ENCODE measurements at places on chromosomes 5 and 9.

- no peak for DNase-seq
Observed at GRCh38 chr5:14251733-14252132, 108.6 kb downstream of the TRIO start.

GRCh38 chr9:99748266-99748665 lies 73.4 kb upstream of the NR4A3 start:
- peak; percentile 58 for DNase-seq

DNA sequence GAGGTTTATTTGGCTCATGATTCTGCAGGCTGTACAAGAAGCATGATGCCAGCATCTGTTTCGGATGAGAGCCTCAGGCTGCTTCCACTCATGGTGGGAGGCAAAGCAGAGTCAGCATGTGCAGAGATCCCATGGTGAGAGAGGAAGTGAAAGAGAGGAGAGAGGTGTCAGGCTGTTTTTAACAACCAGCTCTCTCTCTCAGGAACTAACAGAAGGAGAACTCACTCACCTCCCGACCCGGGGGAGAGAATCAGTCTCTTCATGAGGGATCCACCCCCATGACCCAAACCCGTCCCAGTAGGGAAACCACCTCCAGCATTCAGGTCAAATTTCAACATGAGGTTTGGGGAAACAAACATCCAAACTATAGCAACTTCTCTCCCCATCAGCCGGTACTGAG lies 187.7 kb downstream of the ENC1 start:
- no peak for DNase-seq

- DNase-seq: no peak
Observed at GRCh38 chr9:113042884-113043657, 13.5 kb downstream of the ZFP37 start.

GRCh38 chr9:14135421-14135820 lies 178.5 kb downstream of the NFIB start:
- DNase-seq: no peak

DNA sequence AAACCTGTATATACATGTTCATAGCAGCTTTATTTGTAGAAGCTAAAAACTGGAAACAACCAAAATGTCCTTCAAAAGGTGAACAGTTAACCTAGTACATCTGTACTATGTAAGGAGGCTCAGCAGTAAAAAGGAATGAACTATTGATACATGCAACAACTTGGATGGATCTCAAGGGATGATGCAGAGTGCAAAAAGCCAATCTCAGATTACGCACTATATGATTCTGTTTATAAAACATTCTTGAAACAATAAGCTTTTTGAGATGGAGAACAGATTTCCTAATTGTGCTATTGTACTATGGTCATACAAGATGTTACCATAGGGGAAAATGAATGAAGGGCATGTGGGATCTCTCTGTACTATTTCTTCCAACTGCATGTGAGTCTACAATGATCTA lies 88.9 kb downstream of the PAM start:
- no peak for DNase-seq

DNA sequence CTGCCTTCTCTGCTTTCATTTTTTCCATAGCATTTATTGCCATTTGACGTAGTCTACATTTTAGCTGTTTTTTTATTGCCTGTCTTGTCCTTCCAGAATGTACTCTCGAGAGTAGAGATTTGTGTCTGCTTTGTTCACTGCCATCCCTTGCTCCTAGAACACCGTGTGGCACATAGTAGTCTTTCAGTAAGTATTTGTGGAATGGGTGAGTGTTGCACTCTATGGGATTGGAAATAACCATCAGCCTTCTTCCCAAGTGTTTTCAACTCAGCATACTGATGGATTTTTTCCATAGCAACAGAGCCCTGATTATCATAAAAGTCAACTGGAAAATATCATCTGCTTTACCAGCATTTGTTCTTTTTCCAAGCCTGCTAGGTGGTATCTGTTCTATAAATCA lies 462.6 kb downstream of the ENC1 start:
- DNase-seq: no peak

- no peak for DNase-seq
Observed at GRCh38 chr9:25677301-25678146, 720 bp downstream of the TUSC1 start.

GRCh38 chr5:65861830-65862241 lies 64.5 kb upstream of the ERBIN start:
- DNase-seq: peak; percentile 95

DNA sequence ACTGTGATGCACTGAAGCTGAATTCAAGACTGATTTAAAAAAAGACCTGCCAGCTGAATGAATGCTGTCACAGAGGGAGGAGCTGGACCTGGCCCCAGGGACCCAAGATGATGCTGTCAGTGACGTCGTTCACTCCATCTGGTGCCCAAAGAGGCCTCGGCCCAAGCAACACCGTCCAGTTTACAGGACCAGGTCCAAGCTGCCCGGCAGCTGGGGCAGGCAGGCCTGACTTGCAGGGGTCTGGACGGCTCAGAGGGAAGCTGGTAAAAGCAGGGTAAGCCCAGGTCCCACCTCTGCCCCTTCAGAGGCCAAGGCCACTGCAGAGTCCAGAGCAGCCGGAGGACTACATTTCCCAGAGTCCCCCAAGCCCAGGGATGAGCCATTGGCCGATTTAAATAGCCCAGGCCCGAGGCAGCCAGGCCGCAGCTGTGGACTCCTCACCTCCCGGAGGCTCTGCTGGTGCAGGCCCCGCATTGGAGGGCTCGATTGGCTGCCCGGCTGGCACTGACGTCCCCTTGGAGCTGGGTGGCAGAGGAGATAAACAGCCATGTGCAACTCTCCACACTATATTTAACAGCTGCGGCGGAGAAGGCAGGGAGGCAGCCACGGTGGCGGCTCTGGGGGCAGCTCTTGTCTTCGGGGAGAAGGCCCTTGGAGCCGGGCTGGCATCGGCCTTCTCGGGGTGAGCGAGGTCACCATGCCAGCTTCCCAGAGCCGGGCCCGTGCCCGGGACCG lies at the start of gene PLPP7:
Gene PLPP7, plus strand, starts transcription at position 423 of the 735 bp plus-strand sequence. Its CDS starts 275 bp downstream, at position 698.
- peak; percentile 11 for DNase-seq

DNA sequence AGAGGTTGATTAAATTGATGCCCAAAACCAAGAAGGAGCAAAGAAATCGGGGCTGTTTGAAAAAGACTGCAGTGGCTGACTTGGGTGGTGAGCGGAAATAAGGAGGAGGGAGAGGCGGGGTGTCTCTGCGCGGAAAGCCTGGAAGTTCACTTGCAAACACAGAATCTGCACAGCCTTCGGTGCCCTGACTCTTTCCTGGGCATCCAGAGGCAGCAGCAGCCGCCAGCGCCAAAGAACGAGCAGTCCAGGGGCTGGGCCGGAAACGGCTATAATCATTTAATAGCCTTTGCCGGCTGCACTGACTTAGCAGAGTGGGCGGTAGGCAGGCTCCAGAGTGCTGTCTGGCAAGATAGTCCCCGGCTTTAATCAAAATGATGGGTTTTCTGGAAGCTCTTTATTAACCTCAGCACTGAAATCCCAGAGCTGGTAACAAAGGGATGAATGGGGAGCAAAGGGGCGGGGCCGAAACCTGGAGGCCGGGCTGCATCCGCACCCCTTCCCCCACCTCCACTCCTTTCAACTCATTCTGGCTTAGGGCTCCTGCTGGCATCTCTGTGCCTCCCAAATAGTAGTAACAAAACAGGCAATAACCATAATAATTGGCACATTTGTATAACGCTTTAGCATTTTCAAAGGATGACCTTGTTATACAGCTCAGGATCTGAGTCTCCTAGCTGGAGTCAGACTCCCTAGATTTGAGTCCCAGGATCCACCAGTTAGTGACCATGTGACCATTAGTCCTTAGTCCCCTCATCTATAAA lies 35.7 kb downstream of the PCDHAC2 start:
- no peak for DNase-seq

DNA sequence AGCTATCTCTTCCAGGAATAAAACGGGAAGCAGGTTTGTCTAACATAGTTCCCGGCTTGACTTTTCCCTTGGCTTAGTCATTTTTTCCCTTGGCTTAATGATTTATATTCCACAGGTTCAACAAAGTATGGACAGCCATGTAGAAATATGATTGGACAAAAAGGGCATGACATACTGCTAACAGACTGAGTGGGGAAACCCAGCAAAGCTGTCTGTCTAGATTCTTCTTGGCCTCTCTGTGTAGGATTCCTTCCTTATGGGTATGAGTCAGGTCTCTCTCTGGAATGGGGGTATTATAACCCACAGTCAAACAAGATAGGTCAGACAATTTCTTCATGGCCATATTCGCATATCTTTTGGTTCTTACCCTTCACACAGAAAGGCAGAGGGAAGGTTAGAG lies 5.7 kb upstream of the MTAP start:
- DNase-seq: no peak

DNA sequence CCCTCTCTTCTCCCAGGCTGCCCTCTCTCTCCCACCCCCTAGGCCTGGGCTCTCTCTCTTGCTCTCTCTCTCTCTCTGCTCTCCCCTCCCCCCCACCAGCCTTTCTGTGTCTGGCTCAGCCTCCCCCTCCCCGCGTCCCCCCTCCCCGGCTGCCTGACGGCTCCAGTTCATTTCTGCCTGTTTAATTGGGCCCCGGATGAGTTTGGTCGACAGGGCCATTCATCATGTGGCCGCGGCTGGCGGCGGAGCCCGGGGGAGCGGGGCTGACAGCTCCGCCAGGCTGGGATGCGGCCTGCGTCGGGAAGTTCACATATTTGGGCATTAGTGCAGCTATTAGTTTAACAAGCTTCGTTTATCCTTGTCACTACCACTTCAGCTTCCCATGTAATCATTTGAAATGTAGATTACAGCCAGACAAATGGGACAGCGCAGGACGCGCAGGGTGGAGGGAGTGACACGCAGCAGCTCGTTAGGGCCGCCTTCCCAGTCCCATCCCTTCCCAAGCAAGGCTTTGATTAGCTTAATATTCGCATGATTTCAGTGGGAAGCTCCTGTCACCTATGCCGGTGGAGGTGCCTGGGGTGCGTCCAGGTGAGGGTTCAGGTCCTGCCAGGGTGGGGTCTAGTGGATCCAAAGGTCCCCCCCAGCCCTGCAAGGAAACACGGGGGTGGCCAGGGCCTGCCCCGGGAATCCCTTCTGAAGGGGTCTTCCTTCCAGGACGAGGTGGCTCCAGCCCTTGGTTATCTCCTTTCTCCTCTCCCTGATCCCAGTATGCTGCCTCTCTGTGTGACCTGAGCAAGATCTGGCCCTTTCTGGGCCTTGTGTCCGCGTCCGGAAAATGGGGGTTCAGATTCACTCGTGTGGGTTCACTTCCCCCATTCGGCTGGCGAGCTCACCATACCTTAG lies 214.8 kb downstream of the PAX5 start:
- DNase-seq: no peak

DNA sequence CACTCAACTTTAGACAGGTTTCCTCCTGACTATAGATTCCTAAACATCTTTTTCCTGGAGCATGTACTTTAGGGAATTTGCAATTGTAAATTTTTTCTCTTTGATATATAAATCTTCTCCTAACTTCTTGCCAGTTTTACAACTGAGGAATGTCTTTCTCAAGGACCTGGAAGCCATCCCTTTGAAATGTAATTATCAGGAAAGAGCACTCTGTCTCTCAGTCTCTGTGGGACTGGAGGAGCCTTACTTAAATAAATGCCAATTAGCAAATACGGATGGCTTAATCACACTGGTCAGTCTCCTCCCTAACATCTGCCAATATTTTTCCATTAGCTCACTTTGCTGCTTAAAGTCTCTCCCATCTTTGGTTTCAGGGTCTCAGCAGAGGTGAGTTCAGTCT lies 344.3 kb upstream of the ARRDC3 start:
- no peak for DNase-seq

DNA sequence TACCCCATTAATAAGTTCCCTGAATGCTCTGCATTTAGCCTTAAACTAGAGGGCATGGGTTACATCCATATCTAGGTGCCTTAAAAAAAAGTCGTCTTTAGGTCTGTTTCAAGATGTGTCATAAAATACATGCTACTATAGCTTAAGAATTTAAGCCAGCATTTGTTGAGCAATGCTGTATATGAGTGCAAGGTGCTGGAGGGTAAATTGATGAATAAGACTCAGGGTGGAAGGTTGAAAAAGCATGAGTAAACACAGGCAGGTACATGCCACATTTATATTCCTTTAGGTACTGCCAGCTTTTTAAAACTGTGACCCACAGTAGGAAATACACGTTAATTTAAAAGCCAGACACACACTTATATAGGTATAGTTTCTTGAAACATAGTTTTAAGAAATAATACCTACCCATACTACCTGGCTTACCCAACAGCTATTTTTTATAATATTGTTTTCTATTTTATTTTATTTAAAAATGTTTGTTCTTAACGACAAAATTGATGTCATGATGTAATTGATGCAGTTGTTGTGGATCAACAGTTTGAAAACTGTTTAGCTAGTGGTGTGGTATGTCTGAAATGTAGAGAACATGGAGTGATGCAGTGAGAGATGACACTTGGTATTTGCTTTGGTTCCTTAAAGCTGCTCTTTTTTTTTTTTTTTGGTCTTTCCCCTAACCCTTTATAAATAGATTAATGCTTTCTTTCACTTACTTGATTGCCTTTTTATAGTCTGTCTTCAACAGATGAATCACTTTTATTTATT lies 3.9 kb downstream of the HMGCR start:
- no peak for DNase-seq

DNA sequence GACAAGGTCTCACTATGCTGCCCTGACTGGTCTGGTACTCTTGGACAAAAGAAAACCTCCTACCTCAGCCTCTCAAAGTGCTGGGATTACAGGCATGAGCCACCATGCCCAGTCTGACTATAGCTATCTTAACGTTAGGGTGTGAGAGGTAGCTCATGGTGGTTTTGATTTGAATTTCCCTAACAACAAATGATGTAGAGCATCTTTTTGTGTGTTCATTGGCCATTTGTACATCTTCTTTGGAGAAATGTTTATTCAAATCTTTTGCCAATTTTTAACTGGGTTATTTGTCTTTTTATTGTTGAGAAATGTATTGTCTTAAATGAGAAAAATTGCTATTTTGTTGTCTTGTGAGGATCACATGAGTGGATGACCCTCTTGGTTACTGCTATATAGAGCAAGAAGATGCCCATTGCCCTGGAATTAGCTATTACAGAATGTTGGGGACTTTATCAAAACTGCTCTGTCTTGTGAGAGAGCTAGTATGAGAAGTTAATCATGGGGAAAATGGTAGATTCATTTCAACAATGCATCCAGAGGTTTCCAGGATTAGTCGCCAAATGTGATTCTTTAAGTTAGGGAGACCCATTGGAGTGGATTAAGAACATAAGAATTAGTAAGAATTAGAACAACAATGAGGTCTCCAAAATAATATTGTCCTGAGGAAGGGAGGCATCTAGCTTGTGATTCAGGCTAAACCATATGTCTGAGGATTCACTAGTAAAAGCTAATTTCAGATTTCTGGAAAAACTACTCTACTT lies 124.3 kb upstream of the MOCS2 start:
- DNase-seq: no peak

- DNase-seq: no peak
Observed at GRCh38 chr5:132267166-132267739, 9.8 kb downstream of the PDLIM4 start.

GRCh38 chr5:90020575-90021538 lies 388.7 kb downstream of the CETN3 start:
- DNase-seq: peak; percentile 79

All from HCEC 1CT (cell line).